Mucosa of gallbladder (tissue), 1 donor: ENCODE measurements at places on chromosomes 5 and 9. TPM values are rescaled to one million over a fixed set of nuclear protein-coding genes. Genes with fewer than 3 reads are reported as not detected.

DNA sequence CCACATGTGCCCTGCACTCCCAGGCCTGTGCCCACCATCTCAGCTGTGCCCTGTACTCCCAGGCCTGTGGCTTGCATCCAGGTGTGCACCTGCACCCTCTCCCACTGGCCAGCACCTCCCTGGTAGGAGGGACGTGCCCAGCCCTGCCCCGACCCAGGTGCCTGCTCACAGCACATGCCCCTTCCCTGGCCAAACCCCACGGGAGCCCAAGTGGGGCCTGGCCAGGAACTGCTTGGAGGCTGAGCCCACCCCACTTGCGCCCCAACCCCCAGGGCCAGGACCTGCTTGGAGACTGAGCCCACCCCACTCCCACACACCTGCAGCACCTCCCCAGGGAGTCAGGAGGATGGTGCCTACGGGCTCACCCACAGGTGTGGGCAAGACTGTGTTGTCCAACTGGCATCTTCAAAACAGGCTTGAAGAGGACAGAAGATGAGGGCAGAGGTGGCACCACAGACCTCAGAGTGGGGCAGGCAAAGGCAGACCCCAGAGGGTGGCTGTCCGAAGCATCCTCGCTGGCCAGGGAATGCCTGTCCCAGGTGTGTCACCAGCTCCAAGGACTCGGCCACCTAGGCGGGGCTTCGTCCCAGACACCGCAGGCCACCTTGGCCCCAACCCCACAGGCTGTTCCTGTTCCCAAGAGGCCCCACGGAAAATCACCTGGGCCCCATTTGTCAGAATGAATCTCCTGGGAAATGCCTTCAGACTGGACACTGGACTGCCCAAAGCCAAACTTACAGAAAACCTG is 10.8 kb downstream of the ZDHHC11B start:
- no peak for DNase-seq

- DNase-seq = no peak
These were observed 80.6 kb upstream of the SLCO6A1 start for GRCh38 chr5:102579379-102579778.

- no peak for DNase-seq
These were observed 52.1 kb upstream of the KIAA1958 start for GRCh38 chr9:112434487-112434886.

DNA sequence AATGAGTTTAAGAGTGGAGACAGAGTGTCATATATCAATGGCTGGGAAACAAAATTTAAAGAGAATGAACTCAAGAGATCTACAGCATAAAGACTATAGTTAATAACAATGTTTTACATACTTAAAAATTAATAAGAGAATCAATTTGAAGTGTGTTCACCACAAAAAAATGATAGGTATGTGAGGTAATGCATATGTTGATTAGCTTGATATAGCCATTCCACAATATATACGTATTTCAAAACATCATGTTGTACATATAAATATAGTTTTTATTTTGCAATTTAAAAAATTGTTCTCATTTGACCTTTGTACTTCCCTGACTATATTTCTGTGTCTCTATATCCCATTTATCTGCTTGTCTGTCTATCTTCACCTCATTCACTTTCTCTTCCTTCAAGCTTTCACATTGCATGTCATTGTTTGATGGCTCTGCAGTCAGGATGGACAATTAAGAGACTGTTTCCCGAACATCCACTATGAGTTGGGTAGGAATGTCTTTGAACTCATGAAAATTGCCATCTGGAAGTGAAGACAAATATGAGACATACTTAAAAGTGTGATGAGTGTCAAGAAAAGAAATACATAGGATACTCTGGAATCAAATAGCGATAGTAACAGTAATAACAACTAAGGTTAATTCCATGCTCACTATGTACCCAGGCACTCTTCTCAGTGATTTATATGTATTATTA is 359.9 kb upstream of the ACTBL2 start:
- no peak for DNase-seq

Gene IFNE
- total RNA-seq = 0.23 TPM

Gene CCL19
- total RNA-seq = 4.1 TPM

Gene FUBP3
- total RNA-seq = 51.8 TPM

Gene PCDHGA1
- total RNA-seq = 0.72 TPM

Gene CTXN3
- not detected for total RNA-seq

Gene TXNDC15
- 88.5 TPM for total RNA-seq

DNA sequence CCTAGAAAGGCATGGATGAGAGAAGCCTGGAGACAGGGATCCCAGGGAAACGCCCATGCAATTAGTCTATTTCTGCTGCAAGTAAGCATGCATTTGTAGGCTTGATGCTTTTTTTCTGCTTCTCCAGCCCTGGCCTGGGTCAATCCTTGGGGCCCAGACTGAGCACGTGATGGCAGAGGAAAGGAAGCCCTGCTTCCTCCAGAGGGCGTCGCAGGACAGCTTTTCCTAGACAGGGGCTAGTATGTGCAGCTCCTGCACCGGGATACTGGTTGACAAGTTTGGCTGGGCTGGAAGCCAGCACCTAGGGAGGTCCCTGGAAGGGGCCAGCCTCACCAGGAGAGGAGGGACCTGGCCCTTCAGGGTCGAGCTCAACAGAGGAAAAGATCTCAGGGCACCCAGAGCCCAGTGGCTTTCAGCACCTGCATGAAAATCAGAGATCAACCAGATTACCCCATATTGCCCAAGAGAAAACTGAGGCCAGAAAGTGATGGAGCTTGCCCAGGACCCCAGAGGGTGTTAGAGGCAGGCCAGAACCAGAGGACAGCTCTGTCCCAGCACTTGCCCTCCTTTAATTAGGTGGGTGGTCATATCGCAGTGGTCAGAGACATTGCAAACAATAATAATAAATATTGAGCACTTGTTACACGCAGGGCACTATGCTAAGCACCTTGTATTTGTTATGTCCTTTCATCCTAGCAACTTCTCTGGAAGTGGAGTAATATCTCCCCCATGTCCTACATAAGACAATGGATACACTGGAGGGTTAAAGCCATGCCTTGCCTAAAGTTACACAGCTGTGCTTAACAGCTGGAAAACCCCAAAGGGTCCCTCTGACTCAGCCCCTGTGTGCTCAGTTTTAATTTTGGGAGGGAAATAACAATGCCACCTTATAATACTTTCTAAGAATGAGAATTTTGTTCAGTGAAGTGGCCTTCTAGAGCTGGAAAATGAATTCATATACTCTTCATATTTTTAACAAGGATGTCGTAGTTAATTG is 67.1 kb downstream of the KLF4 start:
- DNase-seq = peak; percentile 56

GRCh38 chr9:36118706-36119105 is 17.8 kb upstream of the GLIPR2 start:
- DNase-seq = no peak
